ENCODE measurements at places on chromosomes 1 and 21. TPM values are rescaled to one million over a fixed set of nuclear protein-coding genes. Genes with fewer than 3 reads are reported as not detected.

GRCh38 chr1:170415710-170416372 lies 116.1 kb upstream of the GORAB start:
- DNase-seq, result no peak

The ZNF683 gene
- 26.3 TPM for total RNA-seq

- no peak for DNase-seq
Measured at GRCh38 chr1:230713547-230713914, 391 bp downstream of the AGT start.

The PDC gene
- total RNA-seq, result not detected

The OR4F29 gene
- not detected for total RNA-seq

DNA sequence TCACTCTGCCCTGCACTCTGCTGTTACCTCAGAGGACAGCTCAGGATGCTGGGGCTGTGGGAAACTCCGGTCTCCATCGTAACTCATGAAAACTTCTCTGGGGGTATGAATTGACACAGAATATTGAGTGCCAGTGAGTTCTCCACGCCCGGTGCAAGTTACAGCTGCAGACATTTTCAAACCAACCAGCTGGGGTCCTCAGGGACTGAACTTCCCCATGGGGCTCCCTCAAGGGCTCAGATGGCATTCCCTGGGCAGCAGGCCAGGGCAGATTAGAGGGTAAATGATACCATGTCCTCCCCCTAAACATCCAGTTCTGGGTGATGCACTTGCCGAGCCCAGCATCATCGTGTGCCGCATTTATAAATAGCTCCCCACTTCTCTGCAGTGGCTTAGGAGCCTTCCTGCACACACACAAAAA lies 27.8 kb upstream of the CCSAP start:
- DNase-seq, result no peak

The LMX1A gene
- total RNA-seq, result not detected

GRCh38 chr1:86207323-86207722 lies 50.8 kb upstream of the COL24A1 start:
- DNase-seq, result no peak

The PLA2G2C gene
- total RNA-seq, result not detected

GRCh38 chr1:178493301-178493741 lies 3.4 kb downstream of the CLEC20A start:
- DNase-seq, result no peak

DNA sequence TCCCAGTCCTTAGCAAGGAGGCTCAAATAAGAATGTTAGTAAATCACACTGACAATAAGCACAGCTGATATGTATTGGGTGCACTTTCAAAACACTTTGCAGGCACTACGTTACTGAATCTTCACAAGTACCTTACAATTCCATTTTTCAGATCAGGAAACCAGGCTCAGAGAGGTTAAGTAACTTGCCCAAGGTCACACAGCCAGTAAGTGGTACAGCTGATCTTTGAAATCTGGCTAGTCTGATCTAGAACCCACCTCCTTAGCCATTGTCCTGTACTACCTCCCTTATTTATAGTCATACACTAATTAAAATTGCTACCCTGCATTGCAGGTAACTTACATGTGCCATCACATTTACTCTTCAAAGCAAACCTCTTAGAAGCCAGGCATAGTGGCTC lies 122.1 kb upstream of the KLHDC7A start:
- DNase-seq, result no peak

The TMPRSS2 gene
- total RNA-seq, result not detected

The UBL4B gene
- total RNA-seq, result not detected

The NBPF20 gene
- 0.12 TPM for total RNA-seq

The HMGCS2 gene
- not detected for total RNA-seq

- DNase-seq, result no peak
Measured at GRCh38 chr21:26795866-26796329, 49.3 kb downstream of the ADAMTS1 start.

DNA sequence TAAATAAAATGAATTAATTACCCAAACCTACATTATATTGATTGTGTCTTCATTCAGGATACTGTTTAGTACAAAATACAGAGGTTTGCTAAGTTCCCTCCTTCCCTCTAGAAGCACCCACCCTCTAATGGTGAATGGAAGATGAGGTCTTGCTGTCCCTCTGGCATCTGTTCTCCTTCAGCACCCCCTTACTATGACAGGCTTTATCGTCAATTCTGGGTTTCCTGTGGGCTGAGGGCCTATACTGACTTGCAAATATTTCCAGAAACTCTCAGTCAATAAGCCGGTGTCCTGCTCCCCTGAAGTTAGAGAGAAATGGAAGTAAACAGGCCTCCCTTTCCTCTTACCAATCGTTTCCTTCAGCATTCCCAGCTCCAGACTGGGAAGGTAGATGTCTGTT lies 13.2 kb downstream of the LAX1 start:
- no peak for DNase-seq

GRCh38 chr1:206472886-206473285 lies 2.6 kb downstream of the IKBKE start:
- DNase-seq, result no peak

GRCh38 chr1:101185421-101185820 lies 51.4 kb upstream of the S1PR1 start:
- DNase-seq, result no peak

The CACNA1S gene
- not detected for total RNA-seq

The ZNF648 gene
- total RNA-seq, result not detected

DNA sequence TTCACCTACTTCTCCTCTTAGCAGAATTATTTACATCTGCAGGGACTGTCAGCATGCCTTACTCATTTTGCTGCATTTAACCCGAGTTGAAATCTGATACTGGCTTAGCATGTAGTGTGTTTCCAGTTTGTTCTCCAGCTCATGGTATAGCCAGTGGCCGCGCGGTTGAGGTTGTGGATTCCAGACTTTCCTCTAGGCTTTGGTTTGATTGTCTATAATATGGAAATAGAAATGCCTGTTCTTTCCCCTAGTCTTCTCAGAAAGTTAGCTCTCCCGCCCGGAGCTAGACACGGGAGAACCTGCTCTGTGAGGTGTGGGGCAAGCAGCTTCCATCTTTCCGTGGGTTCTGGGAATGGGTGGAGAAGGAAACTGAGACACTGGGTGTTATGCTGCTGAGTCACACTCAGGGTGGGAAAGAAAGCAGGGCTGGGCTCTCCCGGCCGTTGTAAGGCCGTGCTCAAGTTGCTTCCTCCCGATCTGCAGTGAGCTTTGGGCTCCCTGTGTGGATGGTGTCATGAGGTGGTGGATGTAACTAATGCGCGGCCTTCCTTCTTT lies 206.8 kb upstream of the TMEM51 start:
- DNase-seq, result no peak

DNA sequence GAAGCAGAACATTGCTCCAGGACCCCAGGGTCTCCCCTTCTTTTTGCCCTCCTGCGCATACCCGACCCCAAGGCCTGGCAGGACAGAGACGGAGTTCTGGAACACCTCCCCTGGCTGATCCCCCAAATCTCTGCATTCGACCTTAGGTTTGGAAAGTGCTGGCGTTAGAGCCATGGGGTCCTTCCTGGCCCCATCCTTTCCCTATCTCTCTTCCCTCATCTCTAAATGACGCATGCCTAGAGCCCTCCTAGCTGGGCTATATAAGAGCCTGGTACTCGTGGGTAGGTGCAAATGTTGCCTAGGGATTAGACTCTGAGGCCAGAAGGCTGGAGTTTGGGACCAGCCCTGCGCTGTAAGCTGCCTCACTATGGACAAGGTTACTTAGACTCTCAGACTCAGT lies 16.6 kb downstream of the SLC26A9 start:
- no peak for DNase-seq

The PCP4 gene
- total RNA-seq, result not detected

GRCh38 chr21:37392441-37392840 lies 25.9 kb downstream of the DYRK1A start:
- DNase-seq, result no peak

- DNase-seq, result peak; percentile 86
Measured at GRCh38 chr21:25608044-25608737, 910 bp upstream of the MRPL39 start.

DNA sequence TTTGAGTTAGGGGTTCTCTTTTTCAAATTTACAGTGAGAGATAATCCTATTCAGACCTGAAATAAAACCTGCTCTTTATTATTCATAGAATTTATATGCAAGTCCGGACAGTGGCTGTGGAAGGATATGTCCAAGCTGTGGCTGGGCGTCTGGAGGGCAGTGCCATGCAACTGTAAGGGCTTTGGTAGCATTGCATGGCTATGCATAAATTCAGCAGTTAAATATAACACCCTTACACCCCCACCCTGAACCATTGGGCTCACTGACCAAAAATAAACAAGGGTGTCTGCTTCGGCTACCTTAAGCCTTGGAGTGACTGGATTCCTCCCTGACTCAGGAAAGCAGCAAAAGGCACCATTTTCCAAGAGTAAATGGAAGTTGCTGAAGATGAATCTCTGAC lies 5.4 kb downstream of the CHTOP start:
- DNase-seq, result no peak

- no peak for DNase-seq
Measured at GRCh38 chr1:58895082-58895481, 111.2 kb upstream of the JUN start.

The TTC24 gene
- 12.6 TPM for total RNA-seq

- DNase-seq, result no peak
Measured at GRCh38 chr1:193626695-193627094, 440.3 kb upstream of the B3GALT2 start.

- no peak for DNase-seq
Measured at GRCh38 chr1:60068393-60069045, 5.1 kb downstream of the C1orf87 start.

The S100A1 gene
- total RNA-seq, result not detected

The HP1BP3 gene
- total RNA-seq, result 295 TPM

DNA sequence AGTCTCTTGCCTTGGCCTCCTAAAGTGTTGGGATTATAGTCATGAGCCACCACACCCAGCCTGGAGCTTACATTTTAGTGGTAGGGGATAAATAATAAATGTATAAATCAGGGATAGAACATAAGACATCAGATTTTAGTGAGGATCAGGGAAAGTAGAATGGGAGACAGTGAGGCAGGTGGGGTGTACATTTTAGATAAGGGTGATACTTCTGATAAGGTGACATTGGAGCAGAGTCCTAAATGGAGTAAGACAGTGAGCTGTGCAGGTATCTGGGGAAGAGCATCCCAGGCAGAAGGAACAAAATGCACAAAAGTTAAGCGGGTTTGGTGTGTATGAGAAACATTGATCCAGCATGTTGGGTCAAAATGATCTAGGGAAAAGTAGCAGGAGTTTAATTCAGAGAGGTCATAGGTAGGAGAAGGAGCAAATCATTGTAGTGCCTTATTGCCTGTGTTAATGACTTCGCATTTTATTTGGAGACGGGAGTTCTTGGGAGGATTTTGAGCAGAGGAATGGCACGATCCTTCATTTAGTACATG lies 11.1 kb downstream of the EPB41 start:
- no peak for DNase-seq

DNA sequence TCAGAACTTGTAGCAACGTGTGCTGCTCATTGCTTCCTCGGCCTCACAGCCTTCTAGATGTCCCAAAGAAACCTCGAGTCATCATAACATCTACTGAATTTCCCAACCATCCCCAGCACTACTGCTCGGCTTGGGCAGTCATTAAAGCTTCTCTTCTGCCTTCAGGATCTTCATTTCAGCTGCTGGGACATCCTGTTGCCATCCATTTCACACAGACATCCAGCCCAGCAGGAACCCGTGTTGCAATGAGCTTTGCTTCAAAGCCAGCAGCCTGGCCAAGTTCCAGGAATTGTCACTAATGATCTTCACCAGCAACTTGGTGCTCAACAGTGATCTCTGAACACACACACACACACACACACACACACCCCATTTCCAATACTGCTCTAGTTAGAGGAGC lies 18.5 kb downstream of the WLS start:
- no peak for DNase-seq

GRCh38 chr1:25572708-25573590 lies 29.5 kb downstream of the LDLRAP1 start:
- no peak for DNase-seq

DNA sequence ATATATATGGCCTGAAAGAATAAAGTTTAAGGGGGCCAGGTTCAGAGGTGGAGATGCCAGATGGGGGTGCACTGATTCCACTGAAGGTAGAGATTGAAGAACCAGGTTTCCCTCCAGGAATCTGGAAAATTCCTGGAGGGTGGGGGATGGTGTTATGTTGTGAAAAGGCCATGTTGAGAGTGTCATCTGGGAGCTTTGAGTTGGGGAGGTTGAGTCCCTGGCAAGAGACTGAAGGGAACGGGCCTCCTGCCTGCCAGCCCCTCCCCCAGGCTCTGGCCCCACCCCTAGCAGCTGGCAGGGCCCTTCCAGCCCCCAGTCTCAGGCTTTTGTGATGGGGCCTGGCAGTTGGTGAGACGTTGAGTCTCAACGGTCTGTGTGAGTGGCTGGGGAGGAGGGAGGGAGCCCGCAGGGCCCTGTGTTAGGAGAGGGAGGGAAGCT lies 4.1 kb downstream of the PTPRU start:
- no peak for DNase-seq

DNA sequence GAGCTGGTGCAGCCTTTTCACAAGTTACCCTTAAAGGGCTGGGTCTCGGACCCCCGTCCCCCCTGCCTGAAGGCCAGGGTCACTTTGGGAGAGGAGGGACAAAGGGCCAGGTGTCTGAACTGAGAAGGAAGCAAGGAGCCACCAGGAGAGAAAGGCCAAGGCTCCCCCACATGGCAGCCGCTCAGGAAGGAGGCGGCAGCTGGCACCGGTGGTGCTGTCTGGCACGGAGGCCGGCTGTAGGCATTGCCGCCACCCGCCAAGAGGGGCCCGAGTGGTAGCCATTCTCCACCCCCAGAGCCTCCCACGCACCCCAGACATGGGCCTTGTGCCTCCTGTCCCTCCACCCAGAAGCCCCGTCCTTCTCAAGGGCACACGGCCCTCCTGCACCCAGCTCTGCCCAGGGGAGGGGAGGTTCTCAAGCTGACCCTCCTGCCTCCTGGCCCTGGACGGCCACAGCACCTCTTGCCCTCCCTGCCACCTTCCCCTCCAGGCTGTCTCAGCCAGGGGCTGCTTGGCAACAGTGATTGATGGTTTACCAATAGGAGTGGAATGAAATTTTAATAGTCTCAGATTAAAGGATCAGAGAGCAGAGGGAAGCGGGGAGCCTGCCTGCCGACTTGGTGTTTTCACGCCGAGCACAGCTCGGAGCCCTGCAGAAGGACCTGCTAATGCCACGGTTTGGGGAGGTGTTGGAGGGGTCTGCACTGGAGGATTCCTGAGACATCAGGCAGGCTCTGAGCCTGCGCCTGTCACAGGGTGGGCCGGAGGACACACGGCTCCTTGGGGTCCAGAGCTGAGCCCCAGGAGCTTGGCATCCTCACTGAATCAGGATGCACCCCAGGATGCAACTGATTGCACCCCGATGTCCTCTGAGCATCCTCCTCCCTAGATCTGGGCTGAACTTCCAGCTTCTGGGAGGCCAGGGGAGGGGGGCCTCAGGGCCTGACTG lies 211.9 kb upstream of the VAMP3 start:
- DNase-seq, result no peak

- no peak for DNase-seq
Measured at GRCh38 chr1:40462956-40463590, 12.8 kb downstream of the ZFP69B start.
